Muscle of leg (tissue), 16 donors: ENCODE measurements at places on chromosomes 1 and 21.

DNA sequence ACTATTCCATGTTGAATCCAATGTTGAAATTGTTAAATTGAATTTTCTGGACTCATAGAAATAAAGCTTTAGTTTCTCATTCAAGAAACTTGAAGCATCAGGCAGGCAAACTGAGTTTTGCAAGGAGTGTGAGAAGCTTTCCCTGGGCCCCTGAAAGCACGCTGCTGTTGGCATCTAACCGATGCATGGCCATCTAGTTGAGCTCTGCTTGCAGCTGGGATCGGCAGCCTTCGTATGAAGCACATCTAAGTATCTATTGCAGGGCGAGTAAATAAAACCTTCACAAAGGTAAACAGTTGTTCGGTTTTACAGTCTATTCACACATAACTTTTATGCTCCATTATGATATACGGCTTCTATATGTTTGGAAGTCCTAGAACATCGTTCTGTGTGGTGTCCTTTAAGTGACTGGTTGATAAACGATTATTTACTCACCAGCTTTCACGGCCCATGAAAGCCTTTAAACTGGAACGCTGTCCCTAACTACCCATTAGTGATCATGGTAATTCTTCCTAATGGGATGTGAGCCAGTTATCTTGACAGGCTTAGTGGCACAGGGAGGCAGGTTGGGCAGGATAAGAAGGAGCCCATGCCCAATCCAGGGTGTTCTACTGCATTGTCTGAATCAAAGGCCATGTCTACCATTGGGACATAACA, 71.7 kb downstream of the SEC16B start:
- peak; percentile 6 for DNase-seq

DNA sequence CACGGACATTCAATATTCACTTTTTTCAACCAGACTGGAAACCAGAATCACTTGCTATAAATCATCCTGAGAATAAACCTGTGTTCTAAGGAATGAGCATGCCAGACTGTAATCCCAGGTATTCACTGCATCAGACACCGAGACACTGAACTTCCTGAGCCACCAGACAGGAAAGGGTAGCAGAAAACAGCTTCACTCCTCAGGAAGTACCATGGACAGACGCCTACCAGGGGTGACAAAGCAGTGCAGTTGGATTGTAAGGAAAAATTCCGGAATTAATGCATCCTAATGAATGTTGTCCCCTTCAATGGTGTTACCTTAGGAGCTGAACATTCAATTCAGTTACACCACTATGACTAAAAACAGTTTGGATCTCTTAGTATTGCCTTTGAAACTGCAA, 156.1 kb downstream of the PIGK start:
- DNase-seq, result no peak

GRCh38 chr1:22855668-22856606, 116.7 kb downstream of the LACTBL1 start:
- DNase-seq, result no peak

GRCh38 chr1:67840449-67840848, 7.2 kb upstream of the GNG12 start:
- DNase-seq, result peak; percentile 59

DNA sequence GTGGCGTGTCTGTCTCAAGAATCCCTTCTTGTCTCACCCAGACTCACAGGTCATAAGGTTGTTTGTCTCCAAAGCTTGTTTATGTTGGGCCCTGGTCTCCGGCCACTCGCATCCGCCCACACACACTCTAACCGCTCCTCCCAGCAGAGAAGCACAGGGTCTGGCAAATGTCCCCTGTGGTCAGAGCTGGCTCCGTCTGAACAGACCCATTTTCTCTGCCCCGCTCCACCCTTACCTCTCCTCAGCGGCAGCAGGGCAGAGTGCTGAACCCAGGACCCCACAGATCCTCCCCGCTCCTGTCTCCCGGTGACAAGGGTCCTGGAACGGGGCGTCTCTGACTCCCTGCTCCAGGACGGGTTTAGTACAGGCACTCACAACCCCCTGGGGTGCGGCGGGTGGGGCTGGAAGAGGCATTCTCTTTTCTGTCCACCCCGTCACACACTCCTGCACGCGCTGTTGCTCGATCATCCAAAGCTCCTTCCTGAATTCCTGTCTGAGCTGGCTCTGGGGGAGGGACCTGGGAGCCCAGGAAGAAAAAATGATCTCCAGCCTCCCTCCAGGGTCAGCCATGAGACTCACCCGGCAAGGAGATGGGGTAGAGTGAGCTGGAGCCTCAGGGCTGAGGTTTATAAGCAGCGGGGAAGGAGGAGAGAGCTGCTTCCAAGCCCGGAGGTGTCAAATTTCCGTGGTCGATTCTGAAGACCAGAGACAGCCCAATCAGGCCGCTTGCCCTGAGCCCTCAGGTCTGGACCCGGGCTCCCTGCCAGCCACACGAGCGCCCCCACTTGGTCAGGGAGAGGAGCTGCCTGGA, at the start of gene S100A13:
TSS of gene S100A13 (minus strand) at position 602 of the 811 bp plus-strand sequence. CDS start 1,033 bp downstream, outside the sequence.
- peak; percentile 93 for DNase-seq
